ENCODE measurements at places on chromosomes 5 and 9.

GRCh38 chr9:126985870-126986498, 71.4 kb downstream of the RALGPS1 start:
- no peak for DNase-seq

GRCh38 chr9:27073841-27074728, 34.9 kb upstream of the TEK start:
- DNase-seq = no peak

- no peak for DNase-seq
These were observed 355.7 kb downstream of the ARHGEF28 start for GRCh38 chr5:73981704-73982103.

GRCh38 chr5:95667678-95668077, 15.1 kb downstream of the SPATA9 start:
- no peak for DNase-seq

GRCh38 chr9:119050281-119050680, 319.0 kb downstream of the BRINP1 start:
- no peak for DNase-seq

GRCh38 chr9:105313238-105313637, 68.8 kb downstream of the SLC44A1 start:
- DNase-seq = no peak

- peak; percentile 37 for DNase-seq
These were observed 1.1 kb downstream of the CD14 start for GRCh38 chr5:140631831-140632365.

- DNase-seq = no peak
These were observed 8.3 kb downstream of the CDK5RAP2 start for GRCh38 chr9:120571443-120572257.

- no peak for DNase-seq
These were observed 508.1 kb downstream of the NR2F1-AS1 start for GRCh38 chr5:93072831-93073459.

DNA sequence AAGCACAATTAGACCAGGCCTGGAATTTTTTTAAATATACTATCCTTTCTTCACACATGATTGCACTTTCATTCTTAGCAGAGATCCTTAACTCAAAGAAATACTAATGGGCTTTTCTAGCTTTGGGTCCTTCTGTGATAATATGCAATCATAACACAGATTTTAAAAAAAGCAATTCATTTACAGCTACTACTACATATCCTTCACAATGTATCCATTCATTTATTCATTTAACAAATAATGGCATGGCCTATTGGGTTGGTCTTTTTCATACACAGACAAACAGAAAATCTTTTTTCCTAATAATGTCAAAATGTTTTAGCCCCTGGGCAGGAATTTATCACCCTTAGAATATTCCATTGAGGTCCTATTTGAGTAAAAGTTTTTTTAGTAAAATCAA, 47.0 kb downstream of the SAXO1 start:
- DNase-seq = no peak

DNA sequence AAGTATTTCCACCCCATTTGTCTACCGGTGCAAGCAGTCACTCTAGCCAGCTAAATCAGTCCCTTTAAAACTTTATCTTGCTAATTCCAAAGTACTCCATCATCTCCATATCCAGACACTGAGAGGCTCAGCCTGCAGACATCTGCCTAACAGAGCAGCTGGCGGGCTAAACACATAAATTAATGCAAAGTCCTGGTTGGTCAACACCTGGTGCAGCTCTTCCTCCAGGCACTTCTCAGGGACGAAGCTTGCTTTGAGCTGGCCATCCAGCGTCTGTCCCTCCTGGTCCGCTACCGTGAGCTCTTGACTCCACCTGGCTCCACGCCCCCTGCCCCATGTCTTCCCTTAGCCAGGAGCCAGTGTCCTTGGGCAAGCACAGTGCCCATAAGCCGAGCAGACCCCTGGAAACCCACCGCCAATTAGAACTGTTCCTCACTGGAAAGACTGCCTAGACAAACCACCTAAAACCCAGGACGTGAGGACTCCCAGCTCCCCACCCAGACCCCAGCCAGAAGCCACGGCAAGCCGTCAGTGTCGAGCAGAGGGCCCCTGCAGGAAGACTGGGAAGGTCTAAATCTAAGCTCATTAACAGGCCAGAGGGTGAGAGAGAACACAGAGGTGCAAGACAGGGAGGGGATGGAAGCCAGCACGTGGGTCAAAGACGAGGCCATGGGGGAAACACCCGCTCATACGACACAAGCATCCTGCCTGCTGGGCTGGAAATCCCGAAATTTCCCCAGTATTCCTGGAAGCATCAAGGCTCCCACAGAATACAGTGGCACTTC, 120.0 kb downstream of the COL23A1 start:
- no peak for DNase-seq

All from renal pelvis (tissue), 12 donors.